Stimulated activated CD8-positive, alpha-beta memory T cell treated with anti-CD3 and anti-CD28 coated beads, Interleukin-4, amount 100 ng/mL, for 1 hour (primary cell): ENCODE measurements at places on chromosomes 4 and X.

- no peak for DNase-seq
These were observed 3.1 kb downstream of the POU4F2 start for GRCh38 chr4:146641762-146642161.

GRCh38 chr4:86302251-86302650, 57.6 kb downstream of the MAPK10 start:
- DNase-seq = no peak

GRCh38 chrX:24410514-24411189, 50.2 kb downstream of the SUPT20HL1 start:
- no peak for DNase-seq

GRCh38 chr4:121011138-121011537, 61.2 kb downstream of the NDNF start:
- no peak for DNase-seq

- no peak for DNase-seq
These were observed 262.7 kb downstream of the IL15 start for GRCh38 chr4:141899103-141899502.

DNA sequence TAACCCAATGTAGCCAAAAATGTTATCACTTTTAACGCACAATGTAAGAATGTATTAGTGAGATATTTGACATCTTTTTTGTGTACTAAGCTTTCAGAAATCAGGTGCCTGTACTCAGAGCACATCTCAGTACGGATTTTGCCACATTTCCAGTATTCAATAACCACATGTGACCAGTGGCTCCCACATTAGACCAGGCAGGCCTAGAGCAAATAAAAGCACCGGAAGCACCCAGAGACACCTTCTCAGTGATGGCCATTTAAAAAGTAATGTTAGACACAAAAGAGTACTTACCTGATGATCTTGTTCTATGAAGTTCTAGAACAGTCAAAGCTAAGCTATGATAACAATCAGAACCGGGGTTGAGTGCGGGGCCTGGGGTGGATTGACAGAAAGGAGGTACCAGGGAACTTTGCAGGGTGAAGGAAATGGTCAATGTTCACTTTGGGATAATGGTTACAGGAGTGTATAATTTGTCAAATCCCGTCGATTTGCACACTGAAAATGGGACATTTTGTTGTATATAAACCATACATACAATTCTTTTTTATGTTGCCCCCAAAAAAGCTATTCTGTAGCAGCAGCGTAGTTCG, 1.2 kb downstream of the CTPS2 start:
- DNase-seq = no peak

DNA sequence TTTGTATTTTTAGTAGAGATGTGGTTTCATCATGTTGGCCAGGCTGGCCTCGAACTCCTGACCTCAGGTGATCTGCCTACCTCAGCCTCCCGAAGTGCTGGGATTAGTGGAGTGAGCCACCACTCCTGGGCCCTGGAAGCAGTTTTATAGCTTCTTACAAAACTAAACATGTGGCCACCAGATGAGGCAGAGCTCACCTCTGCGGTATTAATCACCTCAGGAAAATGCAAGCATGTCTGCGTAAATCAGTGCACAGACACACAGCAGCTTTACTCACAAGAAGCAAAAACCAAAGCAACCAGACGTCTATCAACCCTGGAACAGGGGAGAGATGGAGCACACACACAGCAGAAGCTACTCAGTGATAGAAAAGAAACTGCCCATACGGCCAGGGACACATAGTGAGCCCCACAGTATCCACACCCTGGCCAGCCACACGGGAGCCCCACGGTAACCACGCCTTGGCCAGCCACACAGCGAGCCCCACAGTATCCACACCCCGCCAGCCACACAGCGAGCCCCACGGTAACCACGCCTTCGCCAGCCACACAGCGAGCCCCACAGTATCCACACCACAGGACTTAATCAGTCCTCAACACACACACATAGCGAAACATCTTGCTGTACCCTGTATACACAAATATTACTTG, 30.2 kb downstream of the PPP2R3B start:
- DNase-seq = no peak

- no peak for DNase-seq
These were observed 173.6 kb downstream of the HHIP start for GRCh38 chr4:144819591-144819990.

- DNase-seq = no peak
These were observed 193.9 kb downstream of the ANAPC10 start for GRCh38 chr4:144903953-144904711.
